ENCODE measurements at places on chromosomes 13 and 19.

GRCh38 chr13:90445179-90445578 is 902.3 kb upstream of the MIR17HG start:
- DNase-seq, result peak; percentile 8

DNA sequence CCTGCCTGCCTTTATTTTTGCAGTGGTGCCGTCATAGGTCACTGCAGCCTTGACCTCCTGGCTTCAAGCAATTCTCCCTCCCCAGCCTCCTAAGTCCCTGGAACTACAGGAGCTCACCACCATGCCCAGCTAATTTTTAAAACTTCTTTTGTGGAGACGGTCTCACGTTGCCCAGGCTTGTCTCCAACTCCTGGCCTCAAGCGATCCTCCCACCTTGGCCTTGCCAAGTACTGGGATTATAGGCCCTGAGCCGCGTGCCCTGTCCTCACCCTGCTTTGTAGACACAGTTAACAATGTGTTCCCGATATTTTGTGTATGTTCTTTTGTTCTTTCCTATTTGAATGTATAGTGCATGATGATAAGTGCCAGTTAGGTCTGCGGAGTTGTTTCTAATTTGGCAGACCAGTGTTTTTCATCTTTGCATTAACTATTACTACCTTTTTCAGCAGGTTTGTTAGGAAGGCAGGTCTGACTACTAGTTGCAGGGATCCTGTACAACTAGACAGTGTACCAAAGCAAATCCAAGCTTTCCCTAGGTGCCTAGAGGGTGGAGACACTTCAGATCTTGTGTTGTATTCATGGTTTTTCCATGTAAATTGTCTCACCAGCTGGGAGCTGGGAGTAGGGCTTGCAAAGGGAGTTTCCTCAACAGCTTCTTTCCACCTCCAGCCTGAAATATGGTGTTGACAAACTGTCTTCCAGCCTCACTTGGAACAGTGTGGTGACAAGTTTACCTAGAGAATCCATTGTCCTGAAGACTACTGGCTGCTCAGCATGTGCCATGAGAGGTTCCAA is 9.5 kb upstream of the WTIP start:
- DNase-seq, result no peak

GRCh38 chr13:76216729-76217128 is 580.6 kb downstream of the LMO7 start:
- no peak for DNase-seq

- no peak for DNase-seq
Measured at GRCh38 chr13:50691176-50691680, 152.3 kb downstream of the DLEU7 start.

DNA sequence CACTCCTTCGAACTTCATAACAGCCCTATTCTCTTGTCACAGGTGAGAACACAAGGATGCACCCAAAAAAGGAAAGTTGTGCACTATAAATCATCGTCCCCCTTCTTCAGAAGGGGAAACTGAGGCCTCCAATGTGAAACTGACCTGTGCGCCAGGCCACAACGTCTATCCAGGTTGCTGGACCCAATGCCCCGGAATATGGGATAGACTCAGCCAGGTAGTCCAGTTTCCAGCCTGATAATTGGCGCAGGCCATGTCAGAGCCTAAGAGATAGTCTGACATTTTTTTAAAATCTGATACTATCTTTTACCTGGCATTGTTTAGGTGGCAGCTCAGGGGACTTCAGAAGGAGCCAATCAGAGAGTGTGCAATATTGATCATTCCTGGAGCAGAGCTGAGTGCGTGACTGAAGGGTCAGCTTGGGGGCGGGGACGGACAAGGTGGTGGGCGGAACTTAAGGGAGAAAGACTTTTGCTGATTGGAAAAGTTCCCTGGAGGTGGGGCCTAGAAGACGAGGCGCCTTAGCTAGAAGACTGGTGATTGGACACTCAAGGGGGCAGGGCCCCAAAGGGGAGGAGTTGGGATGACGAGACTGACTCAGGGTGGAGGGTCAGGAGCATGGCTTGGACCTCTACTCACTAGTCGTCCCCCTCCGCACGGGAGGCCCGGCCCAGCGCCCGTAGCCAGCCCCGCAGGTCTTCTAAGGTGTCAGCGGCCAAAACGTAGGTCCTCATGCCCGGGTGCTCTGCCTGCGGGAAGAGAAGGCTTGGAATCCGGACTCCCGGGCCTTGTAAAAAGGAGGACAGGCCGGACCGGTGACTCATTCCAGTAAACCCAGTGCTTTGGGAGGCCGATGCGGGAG is 8.5 kb downstream of the PLEKHA4 start:
- DNase-seq, result no peak

GRCh38 chr13:50357136-50357535 is 341.9 kb downstream of the KCNRG start:
- DNase-seq, result no peak

DNA sequence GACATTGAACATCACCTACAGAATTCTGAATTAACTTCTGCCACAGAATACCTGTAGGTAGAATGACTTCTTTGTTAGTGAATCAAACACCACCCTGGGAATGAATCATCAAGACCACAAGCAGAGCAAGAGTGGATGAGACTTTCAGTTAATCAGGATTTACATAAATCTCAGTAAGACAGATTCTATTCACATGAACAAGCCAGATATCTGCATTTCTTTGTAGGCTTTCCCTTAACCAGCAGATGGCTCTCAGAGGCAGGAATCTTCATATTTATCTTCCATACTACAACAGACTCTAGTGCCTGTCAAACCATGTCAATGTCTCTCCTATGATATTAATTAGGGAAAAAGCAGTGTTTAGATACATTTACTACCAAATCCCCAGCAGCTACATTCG is 412.1 kb downstream of the KLF12 start:
- no peak for DNase-seq

- no peak for DNase-seq
Measured at GRCh38 chr13:73082471-73082870, 23.7 kb downstream of the KLF5 start.

GRCh38 chr19:19591133-19591825 is 27.2 kb downstream of the PBX4 start:
- peak; percentile 73 for DNase-seq
